ENCODE measurements at places on chromosomes 4 and X.

GRCh38 chr4:145182222-145182621, 1.8 kb upstream of the OTUD4 start:
- H3K27me3 ChIP-seq = no peaks in the 10 kb centered on the region
- no peaks in the 10 kb centered on the region for H3K36me3 ChIP-seq
- H3K4me1 ChIP-seq = peaks cover 17% of the 10 kb centered on the region
- no peak overlapping the region for H3K27ac ChIP-seq
- H3K4me3 ChIP-seq = no peak overlapping the region
- DNase-seq = no peak

DNA sequence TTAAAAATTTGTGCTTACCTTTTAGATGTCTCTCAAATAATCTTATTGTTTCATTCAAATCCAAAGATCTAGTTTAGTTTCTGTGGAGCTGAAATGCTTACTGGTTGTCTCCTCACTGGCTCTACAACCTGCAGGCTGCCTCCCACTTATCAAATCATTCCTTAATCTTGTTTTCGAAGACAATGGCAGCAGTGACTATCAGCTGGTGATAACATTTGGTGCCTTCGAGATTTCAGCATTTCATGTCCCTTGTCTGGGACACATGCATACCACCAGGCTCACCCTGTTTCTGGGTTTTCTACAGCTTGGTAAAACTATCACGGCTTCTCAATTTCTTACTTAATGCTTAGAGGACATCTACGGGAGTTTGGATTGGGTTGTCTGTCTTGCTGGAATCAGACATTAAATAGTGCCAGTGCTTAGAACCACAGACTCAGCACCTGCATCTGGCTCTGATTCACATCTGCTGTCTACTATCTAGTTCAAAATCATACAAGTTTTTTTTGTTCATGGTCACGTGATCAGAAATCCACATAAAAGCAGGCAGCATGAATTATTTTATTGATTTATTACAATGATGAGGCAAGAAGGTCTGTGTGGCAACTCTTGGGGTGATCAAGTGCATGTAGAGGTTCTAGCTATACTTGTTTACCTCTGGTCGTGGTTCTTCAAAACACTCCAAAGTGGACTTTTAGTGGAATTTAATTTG, 32.0 kb upstream of the SMARCAD1 start:
- no peak overlapping the region for H3K4me3 ChIP-seq
- no peaks in the 10 kb centered on the region for H3K36me3 ChIP-seq
- H3K27ac ChIP-seq = no peak overlapping the region
- no peak for DNase-seq
- H3K27me3 ChIP-seq = peaks cover 12% of the 10 kb centered on the region

DNA sequence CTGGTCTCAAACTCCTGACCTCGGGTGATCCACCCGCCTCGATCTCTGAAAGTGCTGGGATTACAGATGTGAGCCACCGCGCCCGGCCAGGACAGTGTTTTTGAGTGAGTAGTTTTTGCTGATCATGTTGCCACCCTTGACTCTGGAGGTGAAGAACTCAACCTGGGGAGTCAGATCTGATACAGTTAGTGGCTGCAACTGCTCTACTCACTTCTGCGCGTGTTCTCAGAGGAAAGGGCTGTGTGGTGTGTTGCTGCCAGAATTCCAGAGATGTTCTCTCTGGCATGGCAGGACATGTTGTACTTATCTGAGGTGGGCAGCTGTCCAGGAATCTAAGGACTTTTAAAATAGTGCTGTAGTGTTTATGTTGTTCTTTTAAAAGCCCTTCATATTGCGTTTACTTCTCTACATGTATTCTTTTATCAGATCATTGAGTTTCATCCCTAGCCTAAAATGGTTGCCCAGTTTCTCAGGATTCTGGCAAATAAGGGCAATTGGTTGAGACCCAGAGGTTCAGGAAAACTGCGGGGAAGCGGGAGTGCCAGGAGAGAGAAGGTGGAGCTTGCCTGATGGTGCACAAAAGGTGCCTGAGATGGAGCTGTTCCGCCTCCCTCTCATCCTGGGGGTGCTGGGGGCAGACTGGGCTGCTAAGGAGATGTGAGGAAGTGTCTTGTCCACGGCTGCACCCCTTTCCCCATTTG, 97.7 kb downstream of the ARHGAP10 start:
- H3K4me1 ChIP-seq = peaks cover 10% of the 10 kb centered on the region
- H3K27me3 ChIP-seq = no peaks in the 10 kb centered on the region
- no peak for DNase-seq
- H3K27ac ChIP-seq = no peak overlapping the region
- no peaks in the 10 kb centered on the region for H3K36me3 ChIP-seq
- no peak overlapping the region for H3K4me3 ChIP-seq

DNA sequence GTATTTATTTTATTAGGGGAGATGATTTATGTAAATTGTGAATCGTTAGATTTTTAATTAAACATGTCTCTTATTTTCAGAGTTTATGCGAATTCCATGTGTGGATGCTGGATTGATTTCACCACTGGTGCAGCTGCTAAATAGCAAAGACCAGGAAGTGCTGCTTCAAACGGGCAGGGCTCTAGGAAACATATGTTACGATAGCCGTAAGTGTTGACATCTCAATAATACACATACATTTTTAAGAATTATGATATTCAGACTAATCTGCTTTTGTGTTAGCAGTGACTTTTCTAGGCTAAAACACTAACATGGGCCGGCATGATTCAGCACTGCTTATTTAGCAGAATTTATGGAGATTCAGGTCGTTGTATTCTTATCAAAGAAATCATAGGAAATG, 91.2 kb downstream of the RAP1GDS1 start:
- H3K36me3 ChIP-seq = peaks cover 4% of the 10 kb centered on the region
- no peaks in the 10 kb centered on the region for H3K4me1 ChIP-seq
- H3K27ac ChIP-seq = no peak overlapping the region
- no peak overlapping the region for H3K4me3 ChIP-seq
- no peaks in the 10 kb centered on the region for H3K27me3 ChIP-seq

DNA sequence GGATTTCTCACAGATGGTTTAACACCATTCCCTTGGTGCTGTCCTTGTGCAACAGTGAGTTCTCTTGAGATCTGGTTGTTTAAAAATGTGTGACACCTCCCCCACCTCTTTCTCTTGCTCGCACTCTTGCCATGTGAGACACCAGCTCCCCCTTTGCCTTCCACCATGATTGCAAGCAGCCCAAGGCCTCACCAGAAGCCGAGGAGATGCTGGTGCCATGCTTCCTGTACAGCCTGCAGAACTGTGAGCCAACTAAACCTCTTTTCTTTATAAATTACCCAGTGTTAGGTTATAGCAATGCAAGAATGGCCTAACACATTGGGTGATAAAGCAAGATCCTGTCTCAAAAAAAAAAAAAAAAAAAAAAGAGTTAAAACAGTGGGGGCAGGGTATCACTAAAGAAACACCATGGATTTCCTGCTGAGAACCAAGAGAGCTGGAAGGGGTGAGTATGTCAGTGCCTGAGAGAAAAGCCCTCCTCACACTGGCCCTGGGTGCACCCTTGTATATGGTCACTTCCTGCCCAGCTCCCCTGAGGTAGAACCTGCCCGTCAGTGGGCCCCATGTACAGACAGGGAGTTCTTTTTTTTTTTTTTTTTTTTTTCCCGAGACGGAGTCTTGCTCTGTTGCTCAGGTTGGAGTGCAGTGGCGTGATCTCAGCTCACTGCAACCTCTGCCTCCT, 46.4 kb downstream of the APOO start:
- H3K4me3 ChIP-seq = no peak overlapping the region
- H3K4me1 ChIP-seq = no peaks in the 10 kb centered on the region
- no peak overlapping the region for H3K27ac ChIP-seq
- H3K36me3 ChIP-seq = peaks cover 4% of the 10 kb centered on the region
- DNase-seq = no peak

DNA sequence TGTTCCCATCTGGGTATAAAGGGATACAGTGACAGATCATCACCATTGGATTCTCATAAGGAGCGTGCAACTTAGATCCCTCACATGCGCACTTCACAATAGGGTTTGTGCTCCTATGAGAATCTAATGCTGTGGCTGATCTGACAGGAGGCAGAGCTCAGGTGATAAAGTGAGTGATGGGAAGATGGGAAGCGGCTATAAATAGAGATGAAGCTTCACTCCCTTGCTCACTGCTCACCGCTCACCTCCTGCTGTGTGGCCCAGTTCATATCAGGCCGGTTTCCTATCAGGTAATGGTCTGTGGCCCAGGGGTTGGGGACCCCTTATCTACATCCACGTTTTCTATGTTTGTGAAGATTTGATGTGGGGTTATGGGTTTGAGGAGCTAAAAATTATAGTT, 43.7 kb downstream of the FAT4 start:
- H3K36me3 ChIP-seq = no peaks in the 10 kb centered on the region
- no peaks in the 10 kb centered on the region for H3K27me3 ChIP-seq
- H3K4me3 ChIP-seq = no peak overlapping the region
- no peaks in the 10 kb centered on the region for H3K4me1 ChIP-seq

DNA sequence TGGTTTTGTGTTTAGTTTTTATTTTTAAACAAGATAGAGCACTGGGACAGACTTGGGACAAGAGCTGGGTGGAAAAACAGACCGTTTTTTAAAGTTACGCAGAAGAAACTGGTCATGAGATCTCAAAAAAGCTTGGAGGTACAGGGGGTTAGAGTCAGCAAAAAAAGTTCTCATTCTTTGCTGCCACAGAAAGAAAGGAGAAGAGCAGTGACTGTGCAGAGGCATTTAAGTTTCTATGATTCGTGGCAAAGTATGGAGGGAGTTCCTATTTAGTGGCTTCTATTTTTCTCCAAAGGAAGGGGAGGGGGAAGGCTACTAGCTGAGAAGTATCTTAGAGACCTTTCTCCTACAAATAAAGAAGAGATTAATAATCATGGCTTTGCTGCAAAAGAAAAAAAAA, 68.3 kb downstream of the MANBA start:
- no peaks in the 10 kb centered on the region for H3K4me1 ChIP-seq
- no peaks in the 10 kb centered on the region for H3K36me3 ChIP-seq
- no peak for DNase-seq
- H3K27me3 ChIP-seq = no peaks in the 10 kb centered on the region
- H3K4me3 ChIP-seq = no peak overlapping the region

- no peaks in the 10 kb centered on the region for H3K27me3 ChIP-seq
- H3K4me1 ChIP-seq = no peaks in the 10 kb centered on the region
- no peak overlapping the region for H3K27ac ChIP-seq
Observed at GRCh38 chrX:38052096-38052495, 45.7 kb downstream of the SYTL5 start.

GRCh38 chr4:112693507-112693906, 56.6 kb downstream of the LARP7 start:
- H3K36me3 ChIP-seq = no peaks in the 10 kb centered on the region
- no peak for DNase-seq
- H3K27me3 ChIP-seq = peaks cover 12% of the 10 kb centered on the region
- H3K4me3 ChIP-seq = no peak overlapping the region

Measured in T-cell (primary cell).